Fibroblast of the aortic adventitia (primary cell): ENCODE measurements at places on chromosomes 4 and X.

- peak; percentile 69 for DNase-seq
Measured at GRCh38 chr4:6953751-6954380, 44.2 kb downstream of the TBC1D14 start.

DNA sequence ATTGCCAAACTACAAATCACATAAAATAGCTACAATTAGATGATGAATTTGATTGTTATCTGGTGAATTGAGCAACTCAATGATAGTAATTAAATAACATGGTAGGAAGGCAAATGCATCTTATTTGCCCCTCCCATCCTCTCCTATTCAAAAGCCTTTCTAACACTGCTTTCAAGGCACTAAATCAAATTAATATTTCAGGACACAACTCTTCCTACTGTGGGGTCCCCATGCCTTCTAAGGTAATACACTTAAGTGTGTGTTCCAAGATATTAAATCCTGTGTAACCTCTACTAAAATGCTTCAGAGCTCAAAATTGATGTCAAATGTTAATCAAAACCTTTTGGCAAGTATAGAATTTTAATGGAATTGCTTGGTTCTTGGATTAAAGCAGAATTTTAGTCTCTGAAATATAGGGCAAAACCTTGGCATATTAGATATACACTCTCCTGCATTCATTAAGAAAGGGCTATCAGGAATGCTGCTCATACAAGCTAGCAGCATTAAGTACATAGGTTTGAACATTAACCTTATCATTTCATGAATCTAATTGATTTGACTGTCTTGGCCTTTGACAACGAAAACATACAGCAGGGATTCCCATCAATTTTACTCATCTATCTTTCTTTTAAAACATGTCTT, 371.8 kb upstream of the GALNTL6 start:
- no peak for DNase-seq

DNA sequence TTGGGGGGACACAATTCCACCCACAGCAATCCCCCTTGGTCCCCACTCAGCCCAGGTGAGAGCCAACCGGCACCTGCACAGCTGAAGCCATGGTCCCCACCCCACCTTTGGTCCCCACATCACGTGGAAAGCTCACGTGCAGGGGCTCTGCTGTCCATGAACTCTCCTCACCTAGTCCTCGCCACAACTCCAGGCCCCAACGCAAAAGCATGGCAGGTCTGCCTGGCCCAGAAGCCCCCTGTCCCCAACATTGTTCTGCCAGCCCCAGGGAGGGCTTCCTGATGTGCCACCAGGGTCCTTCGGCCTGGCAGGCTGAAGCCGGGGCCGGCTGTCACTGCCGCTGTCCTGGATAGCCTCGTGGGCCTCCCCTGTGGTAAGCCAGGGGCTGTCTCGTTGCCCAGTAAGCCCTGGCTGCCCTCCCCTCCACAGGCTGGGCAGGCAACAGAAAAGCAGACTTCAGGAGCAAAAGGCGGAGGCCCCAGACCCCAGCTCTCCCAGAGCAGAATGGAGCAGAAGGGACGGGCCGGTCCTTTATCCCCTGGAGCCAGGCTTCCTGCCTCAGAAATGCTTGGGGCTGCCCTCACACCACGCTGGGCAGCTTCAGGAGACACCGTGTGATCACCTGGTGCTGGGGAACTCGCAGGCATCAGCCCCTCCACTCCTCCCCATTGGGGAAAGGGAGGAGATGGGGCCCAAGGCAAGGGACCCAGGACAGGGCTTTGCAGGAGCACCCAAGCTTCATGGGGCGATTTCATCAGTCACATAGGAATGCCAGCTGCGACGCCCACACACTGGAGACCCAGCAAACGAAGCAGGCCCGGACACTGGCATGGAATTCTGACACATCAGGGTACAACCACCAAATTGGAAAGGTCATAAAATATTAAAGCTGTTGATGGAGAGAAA, 103.7 kb downstream of the ADRA2C start:
- DNase-seq: no peak

- peak; percentile 49 for DNase-seq
Measured at GRCh38 chr4:118281611-118282442, 71.0 kb downstream of the PRSS12 start.

DNA sequence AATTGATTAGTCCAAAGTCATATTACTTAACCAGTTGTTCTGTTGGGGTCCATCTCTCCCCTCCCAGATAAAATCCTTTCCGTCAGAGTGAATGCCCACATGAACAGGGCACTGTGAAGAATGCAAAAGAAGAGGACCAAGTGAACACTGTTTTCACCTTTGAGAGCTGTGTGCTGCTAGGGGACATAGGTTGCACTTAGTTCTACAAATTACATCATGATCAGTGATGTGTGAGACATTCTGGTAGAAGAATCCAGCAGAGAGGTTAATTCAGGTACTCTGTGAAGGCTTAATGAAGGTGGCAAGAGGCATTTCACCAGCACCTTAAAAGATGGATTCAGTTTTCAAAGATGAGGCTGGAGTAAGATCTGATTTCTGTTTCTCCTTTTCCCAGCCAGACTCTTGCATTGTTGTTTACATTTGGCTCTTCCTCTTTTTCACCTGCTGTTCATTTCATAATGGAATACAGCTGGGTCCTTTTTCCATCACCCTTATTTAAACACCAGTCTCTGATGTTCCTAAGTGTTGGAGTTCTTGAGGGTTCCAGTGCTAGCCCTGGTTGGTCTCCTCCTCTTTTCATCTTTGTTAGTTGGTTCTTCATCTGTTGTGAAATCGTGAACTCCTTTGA, 10.9 kb downstream of the GAB1 start:
- no peak for DNase-seq
